ENCODE measurements at places on chromosomes 1 and 21.

DNA sequence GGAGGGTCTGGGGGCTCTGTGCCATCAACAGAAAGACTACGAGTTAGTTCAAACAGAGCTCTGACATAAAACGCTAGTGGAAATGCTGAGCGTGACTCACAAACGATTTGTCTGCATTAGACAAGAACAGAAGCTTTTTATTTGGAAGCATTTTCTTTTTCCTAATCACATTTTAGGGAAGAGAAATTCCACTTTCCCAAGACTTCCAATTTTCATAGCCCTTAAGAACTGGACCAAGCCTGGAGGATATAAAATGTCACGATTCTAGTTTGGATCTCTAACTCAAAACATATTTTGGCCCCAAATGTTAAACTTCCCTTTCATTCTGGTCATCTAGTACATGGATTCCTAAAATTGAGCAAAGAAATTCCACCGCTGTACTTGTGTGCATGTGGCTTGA is 320.0 kb downstream of the PCP4 start:
- DNase-seq, result no peak

GRCh38 chr1:15748264-15748663 is 6.0 kb downstream of the TMEM82 start:
- DNase-seq, result no peak

DNA sequence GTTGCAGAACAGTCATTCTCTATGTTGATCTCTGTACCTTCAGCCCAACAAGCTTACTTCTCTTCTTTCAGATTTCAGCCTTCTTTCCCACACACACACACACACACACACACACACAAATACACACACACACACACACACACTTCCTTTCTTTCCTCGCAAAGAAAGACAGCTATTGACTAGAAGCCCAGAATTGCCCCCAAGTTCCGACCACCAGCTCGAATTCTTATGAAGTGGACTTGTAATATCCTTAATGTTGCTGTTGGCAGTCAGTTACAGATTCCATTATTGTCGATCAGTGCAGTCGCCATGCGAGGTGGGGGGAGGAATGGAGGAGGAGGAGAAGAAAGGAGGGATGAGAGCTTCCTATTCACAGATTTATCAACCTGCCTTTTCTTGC is 125.5 kb downstream of the CLEC20A start:
- no peak for DNase-seq

- peak; percentile 88 for DNase-seq
Measured at GRCh38 chr21:42974832-42975820, 764 bp downstream of the PKNOX1 start.

DNA sequence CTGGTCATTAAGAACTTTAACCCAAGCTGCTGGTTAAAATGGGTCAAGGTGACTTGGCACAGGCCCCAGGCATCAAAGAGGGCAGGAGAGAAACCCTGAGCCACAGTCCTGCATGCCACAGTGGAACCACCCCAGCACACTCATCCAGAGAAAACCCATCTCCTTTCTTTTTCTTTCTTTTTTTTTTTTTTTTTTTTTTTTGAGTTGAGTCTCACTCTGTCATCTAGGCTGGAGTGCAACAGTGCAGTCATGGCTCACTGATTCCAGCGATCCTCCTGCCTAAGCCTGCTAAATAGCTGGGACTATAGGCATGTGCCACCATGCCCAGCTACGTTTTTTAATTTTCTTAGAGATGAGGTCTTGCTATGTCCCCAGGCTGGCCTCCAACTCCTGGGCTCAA is 109.2 kb upstream of the RAB4A start:
- peak; percentile 23 for DNase-seq

GRCh38 chr1:162690672-162691434 is 58.6 kb downstream of the DDR2 start:
- no peak for DNase-seq

DNA sequence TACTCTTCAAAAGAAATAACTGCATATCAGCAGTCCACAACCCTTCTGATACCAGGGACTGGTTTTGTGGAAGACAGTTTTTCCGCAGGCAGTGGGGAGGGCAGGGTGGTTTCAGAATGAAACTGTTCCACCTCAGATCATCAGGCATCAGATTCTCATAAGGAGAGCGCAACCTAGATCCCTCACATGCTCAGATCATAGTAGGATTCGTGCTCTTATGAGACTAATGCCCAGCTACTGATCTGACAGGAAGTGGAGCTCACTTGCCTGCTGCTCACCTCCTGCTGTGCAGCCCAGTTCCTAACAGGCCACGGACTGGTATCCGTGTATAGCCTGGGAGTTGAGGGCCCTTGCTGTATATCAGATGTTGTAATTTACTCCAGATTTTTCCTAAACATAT is 11.5 kb downstream of the RO60 start:
- DNase-seq, result peak; percentile 69

- peak; percentile 80 for DNase-seq
Measured at GRCh38 chr1:66532798-66533783, 862 bp upstream of the SGIP1 start.

GRCh38 chr1:147717706-147718097 is 42.7 kb downstream of the GJA5 start:
- DNase-seq, result peak; percentile 85

DNA sequence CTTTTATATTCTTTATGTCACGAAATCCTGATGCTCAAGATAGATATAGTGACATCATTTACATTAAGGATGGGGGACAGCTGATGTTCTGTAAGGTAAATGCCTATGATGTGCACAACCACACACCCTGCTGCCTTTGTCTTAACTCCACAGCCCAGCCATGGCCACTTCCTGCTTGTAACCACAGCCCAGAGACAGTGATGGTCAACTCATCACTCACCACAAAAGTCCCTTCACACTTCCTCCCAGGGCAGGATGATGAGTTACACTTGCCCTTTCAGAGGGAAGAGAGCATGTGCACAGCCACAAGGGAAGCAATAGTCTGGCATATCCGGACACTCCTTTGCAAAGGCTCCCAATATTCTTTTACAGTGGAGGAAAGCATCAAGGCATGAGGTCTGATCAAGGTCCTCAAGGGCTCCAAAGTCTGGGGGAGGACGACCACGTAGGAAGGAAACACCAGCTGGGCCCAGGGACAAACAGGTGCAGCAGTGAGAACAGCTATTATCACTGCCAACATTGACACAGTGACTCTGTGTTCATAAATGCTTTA is 53.8 kb downstream of the PLPP3 start:
- DNase-seq, result peak; percentile 92

GRCh38 chr1:248782416-248783141 is 27.0 kb upstream of the LYPD8 start:
- DNase-seq, result peak; percentile 98

- DNase-seq, result peak; percentile 80
Measured at GRCh38 chr1:26771643-26772321, 16.0 kb upstream of the PIGV start.
